ENCODE measurements at places on chromosomes 3 and 15.
A peak's percentile ranks its signal among the peaks of the same experiment; 100 is the strongest.

DNA sequence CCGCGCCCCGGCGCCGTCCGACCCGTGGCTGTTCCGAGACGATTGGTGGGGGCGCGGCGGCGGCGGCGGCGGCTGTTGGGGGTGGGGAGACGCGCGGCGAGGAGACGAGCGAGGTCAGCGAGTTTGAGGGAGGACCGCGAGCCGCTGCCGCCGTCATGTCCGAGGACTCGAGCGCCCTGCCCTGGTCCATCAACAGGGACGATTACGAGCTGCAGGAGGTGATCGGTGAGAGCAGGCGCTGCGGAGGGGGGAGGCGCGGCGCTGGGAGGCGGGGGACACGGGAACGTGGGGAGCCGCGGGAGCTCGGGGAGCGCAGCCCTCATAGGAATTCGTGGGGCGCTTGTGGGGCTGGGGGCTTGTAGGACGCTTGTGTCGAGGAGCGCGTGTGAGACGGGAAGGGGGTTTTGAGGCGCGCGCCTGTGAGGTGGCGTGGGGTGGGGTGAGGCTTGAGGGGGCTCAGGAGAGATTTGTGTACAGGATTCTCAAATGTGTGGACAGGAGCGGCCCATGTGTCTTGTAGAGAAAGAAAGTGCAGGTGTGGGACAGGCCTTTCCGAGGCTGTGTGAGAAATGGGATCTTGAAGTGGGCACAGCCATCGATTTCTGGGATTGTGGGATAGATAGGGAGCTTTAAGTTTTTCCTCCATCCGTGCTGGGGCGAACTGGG lies 518 bp downstream of the OXSR1 start:
- DNase-seq, result no peak

- no peak for DNase-seq
Measured at GRCh38 chr3:140941090-140941433, 574 bp upstream of the SLC25A36 start.

DNA sequence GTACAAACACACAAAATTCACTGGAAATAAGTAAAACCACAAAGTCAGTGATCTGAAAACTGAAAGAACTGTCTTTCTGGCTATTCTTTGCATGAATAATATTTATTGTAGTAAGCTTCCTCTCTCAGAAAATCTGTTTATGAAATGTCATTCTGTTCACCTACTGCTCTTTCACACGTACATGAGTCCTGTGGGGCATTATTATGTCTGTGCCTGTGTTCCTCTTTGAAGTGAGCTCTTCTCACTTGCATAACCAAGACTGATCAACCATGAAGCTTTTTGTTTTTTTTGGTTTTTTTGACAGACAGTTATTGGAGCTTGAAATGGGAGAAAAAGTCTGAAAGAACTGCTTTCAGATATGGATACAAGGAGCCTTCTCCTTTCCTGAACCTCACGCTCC lies 195.8 kb downstream of the PLCH1 start:
- DNase-seq, result no peak

GRCh38 chr15:39735120-39735717 lies 47.4 kb downstream of the FSIP1 start:
- DNase-seq, result no peak

- no peak for DNase-seq
Measured at GRCh38 chr15:82103468-82103867, 57.6 kb upstream of the MEX3B start.

GRCh38 chr15:49438962-49439631 lies 16.1 kb downstream of the FGF7 start:
- DNase-seq, result no peak

DNA sequence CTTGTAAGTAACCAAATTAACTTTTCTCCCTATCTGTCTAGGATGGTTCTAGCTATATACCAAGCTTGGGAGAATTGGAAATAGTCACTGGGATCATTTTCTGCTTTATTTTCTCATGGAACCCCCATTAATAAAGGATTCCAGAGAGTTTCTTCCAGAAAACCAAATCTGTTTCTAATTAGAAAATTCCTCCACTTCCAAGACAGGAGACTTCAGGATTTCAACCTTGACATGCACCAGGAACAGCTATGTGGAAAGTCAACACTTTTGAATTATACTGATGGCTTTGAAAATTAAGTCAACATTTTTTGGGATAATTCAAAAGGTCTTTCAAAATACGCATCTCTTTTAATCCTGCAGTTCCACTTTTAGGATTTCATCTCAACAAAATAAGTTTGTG lies 138.3 kb downstream of the MEX3B start:
- no peak for DNase-seq

DNA sequence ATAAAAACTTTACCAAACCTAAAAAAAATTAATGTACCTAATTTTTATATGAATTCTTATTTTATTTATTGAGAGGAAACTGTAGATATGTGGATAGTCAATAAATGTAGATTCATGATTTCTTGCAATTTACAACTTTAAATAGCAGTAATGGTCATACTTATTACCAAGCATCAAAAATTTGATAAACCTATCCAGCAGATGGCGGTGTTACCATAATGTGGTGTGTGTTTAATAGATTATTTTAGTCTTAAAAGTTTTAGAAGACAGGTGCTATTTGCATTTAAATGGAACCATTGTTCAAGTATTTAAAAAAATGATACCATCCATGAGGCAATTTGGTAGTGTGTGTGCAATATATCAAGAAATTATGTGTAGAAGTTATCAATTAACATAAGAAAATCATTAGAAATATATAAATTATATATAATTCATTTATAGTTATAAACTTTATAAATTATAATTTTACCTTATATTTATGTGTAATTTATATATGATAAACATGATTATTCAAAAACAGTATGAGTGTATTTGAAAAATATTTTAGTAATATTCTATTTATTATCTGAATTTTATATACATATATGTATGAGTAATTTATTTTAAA lies 176.0 kb upstream of the BCHE start:
- DNase-seq, result no peak

- DNase-seq, result no peak
Measured at GRCh38 chr3:177610686-177611633, 413.7 kb upstream of the TBL1XR1 start.

DNA sequence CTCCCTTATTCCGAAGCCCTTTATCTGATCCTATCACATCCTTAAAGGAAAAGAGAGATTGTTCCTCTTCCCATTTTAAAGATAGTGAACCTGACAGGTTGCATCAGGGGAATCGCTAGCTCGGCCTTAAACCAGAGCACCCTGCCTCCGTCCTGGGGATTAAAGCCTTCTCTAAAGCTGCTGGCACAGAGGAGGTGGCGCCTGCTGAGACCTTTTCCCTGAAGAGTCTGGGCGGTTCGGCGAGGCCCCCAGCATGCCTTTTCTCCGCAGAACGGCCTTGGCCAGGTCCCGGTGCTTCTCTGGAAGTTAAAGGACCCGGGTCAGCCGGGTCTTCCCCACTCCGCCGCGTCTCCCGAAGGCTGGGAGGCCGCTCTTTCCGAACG lies 593 bp downstream of the FAM219B start:
- DNase-seq, result peak; percentile 17

DNA sequence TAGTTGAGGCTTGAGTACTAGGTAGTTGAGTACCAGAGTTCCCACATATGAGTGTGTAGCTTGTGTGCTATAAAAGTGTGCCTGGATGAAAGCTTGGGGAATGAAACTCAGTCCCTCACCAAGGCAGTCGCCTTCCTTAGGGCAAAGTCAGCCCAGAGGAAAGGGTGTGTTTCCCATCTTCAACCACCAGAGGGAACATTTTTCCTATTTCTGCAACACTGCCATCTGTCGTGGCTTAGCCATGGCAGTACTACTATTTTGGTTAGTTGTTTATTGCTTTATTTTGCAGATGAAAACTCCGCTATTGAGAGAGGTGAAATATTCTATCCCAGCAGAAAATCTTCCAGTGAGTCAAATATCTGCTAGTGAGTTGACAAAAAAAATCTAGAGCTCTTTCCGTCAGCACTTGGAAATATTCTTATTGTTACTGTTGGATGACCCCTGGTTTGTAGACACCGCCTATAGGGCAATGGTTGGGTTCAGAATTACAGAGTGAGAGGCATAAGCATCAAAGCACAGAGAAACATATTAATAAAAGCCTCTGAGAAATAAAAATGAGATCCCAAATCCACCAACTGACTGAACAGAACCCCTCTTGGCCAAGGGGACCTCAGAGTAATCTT lies 239.9 kb downstream of the CPNE4 start:
- DNase-seq, result peak; percentile 5

Data from T-helper 2 cell treated with Interferon-gamma antibody and Interleukin-4, amounts not matched to agents 5 μg/mL and 100 μg/mL, for 36 hours (primary cell).